ENCODE measurements at places on chromosomes 16 and 17.

DNA sequence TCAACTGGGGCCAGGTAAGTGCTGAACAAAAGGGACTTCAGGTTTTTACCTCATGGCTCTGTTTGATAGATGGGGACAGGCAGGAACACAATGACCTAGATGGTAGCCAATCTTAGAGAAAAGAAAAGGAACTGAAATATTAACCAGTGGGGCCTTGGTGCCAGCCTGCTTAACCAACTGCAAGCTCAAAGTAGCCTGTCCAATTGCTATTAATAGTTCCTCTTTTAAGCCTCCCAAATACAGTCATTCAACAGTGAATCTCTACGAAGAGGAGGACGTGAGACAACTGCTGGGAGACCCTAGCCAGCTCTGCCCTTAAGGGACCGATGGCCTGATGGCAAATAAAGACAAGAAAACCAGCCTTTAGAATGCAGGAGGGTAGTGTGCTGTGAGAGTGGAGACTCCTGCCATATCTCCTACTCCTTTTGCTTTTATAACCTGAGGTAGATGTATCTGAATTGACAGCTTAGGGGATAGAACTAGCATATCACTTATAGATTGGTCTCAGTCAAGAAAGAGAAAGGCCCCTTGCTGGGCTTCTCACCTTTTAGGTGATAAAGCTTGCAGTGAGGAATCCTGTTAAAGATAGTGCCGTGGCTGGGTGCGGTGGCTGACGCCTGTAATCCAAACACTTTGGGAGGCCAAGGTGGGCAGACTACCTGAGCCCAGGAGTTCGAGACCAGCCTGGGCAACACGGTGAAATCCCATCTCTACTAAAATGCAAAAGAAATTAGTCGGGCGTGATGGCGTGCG is 28.3 kb downstream of the ARSG start:
- no peak for DNase-seq

DNA sequence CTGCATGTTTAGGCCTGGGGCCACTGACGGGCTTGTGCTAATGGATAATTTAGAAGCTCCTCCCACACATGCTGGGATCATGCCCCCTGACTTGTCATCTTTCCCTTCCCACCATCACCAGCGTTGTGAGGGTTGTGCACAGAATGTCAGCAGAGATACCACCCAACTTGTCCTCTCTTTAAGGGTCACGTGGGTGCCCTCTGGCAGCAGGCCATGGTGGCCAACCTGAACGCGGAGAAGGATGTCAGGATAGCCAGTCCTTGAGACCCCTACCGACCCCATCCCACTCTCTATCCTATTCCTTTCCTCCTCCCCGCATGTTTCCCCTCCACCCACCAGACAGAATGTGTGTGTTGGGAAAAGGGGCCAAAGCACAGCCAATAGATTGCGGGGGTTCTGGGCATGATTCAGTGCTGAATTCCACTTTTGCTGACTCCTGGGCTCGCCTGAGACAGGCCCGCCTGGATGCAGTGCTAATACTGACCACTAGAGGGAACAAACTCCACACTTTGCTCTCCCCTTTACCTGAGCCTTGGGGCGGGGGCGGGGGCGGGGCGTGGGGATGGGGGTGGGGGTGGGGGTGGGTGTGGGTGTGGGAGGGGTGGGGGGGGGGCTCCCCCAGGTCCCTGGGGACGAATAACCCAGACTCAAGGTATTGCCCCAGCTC is at the start of gene GH2:
GH2 (minus strand) TSS at position 10 of the 667 bp plus-strand sequence. CDS start 143 bp downstream, outside the sequence.
- DNase-seq, result peak; percentile 35

DNA sequence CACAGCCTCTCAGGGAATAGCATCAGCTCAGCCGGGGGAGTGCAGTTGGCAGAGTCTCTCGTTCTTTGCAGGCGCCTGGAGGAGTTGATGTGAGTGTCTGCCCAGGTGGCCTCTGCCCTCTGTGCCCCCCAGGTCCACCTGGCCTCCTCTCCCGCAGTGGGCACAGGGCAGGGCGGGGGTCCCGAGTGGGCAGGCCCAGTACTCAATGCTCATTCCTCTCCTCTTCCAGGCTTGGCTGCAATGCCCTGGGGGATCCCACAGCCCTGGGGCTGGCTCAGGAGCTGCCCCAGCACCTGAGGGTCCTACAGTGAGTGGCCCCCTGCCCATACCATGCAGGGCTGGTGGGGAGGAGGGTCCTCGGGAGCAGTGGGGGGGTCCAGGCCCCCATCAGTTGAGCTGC is 14.7 kb upstream of the CPNE2 start:
- no peak for DNase-seq

GRCh38 chr17:81094509-81095382 is 59.8 kb downstream of the BAIAP2 start:
- peak; percentile 67 for DNase-seq

DNA sequence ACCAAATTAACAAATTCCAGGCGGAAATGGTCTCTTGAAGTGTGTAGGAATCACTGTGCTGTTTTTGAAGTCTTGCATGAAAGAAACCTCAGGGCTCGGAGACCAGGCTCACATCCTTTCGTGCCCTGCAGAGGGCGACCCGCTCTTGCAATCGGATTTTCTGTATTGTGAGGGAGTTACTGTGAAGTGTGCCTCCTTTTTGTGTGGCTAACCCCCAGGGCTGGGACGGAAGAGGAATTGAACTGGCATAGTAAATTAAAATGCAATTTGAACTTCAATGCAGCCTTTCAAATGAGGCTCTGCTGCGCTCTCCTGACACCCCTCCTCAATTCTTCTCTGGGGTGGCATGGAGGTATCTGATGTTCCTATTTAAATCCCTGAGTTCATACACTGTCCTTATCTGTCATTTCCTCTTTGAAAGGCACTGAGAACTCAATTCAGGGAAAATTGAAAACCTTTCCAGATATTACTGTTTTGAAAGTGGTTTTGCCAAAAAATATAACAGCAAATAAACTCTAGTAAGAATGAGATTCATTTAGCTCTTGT is 51.5 kb upstream of the MGAT5B start:
- DNase-seq, result peak; percentile 24

DNA sequence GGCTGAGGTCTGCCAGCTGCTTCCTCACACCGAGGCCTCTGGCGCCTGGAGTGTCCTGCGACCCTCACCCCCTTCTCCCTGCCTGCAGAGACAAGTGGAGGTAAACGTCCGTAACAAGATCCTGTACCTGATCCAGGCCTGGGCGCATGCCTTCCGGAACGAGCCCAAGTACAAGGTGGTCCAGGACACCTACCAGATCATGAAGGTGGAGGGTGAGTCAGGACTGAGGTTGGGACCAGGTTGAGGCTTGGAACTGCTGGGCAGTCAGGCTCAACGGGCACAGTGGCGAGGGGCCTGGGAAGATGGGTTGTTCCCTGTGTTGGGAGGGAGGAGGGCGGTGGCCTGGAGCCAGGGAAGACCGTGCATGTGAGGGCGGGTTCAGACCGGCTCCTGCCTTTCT is 4.8 kb downstream of the HGS start:
- no peak for DNase-seq

- no peak for DNase-seq
Observed at GRCh38 chr17:14746822-14747602, 446.1 kb downstream of the HS3ST3B1 start.

DNA sequence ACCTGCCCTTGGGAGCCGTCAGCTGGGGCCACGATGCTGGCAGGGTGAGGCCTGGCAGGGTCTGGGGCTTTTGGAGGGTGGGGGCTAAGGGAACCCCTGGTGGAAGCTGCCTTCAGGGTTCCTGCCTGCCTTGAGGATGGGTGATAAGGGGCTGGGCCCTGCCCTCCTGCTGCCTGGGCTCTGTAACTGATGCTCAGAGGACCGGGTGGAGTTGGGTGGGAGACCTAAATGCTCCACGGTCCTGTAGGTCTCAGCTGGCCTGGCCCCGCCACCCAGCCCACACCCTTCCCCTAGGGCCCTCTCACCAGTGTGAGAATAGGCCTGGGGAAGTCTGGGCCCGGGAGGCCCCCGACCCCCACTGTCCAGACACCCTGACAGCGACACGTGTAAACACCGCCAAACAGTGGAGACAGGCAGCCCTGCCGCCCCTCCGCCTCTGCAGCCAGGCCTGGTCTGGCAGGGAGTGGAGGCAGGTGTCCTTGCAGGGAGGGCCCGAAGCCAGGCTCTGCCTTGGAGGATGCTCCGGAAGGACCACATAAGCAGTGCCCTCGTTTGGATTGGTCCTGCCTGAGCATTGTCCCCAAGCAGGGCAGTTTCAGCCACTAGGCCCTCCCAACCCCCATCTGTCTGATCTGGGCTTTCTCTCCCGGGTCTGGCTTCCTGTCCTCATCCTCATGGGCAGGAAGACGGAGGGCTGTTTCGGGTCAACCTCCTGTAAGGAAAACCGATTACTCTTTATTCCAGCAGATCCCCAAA is 6.5 kb upstream of the BAHCC1 start:
- DNase-seq, result no peak

DNA sequence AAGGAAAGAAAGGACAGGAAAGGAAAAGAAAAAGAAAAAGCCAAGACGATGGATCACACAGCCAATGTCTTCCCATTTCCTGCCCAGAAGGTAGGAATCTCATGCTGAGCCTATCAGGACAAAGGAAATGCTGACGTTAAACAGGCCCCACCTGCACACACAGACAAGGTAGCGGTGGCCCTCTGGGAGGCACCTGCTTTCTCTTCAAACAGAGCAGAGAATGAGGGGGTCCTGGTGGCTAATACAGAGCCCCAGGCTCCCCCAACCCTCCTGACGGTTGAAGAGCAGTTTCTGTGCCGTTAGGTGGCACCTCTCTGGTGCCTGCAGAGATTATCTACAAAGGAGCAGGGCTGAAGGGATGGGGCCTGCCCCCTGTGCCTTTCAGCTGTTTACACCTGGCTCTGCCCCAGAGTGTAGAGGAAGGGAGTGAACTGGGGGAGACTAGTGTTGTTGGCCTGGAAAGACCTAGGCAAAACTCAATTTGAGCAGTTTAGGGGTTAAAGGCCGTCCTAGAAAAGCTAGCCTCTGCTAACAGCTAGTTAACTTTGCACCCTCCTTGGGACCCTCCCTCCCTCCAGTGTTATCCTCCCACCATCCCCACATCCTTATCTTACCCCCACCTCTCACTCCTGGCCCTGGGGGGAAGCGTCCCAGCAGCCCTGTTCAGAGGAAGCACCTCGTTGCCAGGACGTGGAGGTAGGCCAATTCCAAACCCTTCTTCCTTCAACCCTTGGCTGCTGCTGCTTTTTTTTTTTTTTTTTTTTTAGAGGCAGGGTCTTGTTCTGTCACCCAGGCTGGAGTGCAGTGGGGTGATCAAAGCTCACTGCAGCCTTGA is 56.3 kb downstream of the ARHGAP27 start:
- no peak for DNase-seq

- DNase-seq, result no peak
Observed at GRCh38 chr17:51585514-51586104, 325.3 kb downstream of the UTP18 start.

DNA sequence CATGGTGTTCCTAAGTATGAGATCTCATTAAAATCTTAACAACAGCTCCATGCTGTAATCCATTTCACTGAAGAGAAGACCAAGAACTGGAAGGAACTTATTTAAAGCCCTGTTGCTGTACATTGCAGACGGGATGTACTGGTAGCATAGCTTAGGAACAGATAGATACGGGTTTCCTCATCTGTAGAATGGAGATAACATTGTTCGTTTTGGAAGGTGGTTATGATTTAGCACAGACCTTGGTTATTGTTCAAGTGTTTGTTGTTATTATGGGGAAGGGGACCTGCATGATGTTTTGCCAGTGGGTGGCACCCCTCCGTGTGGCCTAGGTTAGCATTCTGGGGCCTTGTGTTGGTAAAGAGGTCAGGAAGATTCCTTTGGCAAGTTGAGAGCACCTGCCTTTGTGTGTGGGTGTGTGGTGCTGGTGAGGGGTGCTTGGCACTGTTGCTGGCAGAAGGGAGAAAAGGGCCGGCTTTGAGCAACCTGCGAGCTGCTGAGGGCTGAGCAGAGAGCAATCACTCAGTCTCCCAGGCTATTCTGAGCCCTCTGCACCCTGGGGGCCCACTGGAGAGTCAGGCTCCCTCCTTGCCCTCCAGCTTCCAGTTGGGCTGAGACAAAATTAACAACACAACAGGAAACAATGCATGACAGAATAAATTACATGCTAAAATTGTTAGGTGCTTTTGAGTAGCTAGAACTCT is 2.3 kb downstream of the TAOK2 start:
- no peak for DNase-seq

DNA sequence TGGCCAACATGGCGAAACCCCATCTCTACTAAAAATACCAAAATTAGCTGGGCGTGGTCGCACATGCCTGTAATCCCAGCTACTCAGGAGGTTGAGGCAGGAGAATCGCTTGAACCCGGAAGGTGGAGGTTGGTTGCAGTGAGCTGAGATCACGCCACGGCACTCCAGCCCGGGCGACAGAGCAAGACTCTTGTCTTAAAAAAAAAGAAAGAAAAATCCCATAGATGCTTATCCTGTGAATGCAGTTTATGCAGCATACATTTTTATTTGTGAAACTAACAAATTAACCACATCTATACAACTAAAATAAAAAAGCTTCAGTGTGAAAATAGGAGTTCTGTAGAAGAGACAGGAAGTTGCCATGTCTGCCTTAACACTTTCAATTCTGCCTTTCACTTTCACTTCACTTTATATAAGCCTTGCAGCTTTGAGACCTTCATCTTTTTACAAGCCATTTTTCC is 7.1 kb downstream of the IGSF6 start:
- no peak for DNase-seq

GRCh38 chr17:37774504-37774903 is 29.6 kb upstream of the HNF1B start:
- no peak for DNase-seq

DNA sequence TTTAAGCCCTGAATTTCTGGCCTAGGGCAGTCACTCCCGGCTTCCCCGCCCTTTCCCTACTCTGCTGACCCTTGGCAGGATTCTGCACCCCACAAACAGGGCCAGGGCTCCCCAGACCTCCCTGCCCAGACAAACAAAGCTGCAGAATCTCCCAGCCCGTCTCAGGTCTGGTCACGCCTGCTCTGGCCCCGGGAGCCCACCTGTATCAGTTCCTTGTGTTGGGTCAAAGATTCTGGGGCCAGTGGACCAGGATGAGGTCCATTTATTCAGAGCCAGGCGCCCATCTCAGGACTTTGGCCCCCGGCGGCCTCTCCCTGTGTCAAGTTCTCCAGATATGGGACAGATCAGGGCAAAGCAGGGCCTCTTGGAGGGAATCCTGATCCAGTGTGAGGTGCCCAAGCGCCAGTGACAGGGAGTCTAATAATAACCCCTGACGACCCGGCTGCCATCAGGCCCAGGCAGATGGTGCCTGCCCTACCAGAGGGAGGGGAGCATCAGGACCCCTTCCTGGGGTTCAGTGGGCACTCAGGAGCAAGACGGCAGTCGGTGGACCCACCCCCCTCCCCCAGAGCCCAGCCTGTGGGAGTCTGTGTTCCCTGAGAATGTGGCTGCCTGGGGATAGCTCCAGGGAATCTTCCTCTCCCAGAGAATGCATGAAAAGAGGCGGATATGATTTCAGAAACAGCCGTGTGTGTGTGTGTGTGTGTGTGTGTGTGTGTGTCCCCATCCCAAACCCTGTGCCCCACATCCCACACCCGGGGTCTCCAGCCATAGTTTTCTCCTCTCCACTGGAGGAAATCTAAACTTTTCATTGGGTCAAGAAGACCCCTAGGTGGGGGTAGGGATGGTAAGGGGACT is 1.3 kb downstream of the TTYH2 start:
- DNase-seq, result no peak

DNA sequence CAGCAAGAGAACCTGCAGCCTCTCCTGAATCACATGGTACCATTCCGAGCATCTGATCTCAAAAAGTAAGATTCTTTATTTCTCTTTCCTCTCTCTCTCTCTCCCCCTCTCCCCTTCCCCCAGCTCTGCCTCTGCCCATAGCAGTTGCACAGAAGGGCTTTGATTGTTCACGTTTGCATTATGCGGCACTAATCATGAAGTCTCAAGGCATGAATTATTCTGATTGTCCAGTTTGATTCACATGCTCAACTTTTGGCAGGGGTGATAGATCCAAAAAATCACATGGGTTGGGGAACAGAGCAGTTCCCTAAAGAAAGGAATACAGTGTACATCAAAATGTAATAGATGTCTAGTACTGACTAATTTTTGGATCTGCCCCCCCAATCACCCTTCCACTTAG is 380.0 kb upstream of the SOX9 start:
- no peak for DNase-seq

All from Panc1 (cell line).